ENCODE measurements at places on chromosomes 6 and 20. TPM values are rescaled to one million over a fixed set of nuclear protein-coding genes. Genes with fewer than 3 reads are reported as not detected.

Gene EDN3
- not detected for total RNA-seq

Gene MARCKS
- 55.4 TPM for total RNA-seq

Gene ELOVL2
- 30.4 TPM for total RNA-seq

Gene CD40
- total RNA-seq = not detected

Gene SALL4
- total RNA-seq = 0.64 TPM

Gene KHDC1L
- not detected for total RNA-seq

Gene CLDN20
- total RNA-seq = 0.32 TPM

Gene TRIM40
- not detected for total RNA-seq

Gene VNN1
- total RNA-seq = not detected

Gene GSTA3
- total RNA-seq = not detected

Gene SRSF12
- 0.21 TPM for total RNA-seq

Gene DCDC2
- total RNA-seq = 1.9 TPM

Gene CRISP2
- total RNA-seq = not detected

Gene RGS17
- total RNA-seq = 1.2 TPM

Gene GRM1
- total RNA-seq = 0.26 TPM

Gene PLTP
- total RNA-seq = 18.5 TPM

Gene CLPSL2
- not detected for total RNA-seq

Gene RAB44
- total RNA-seq = not detected

Gene FAXC
- total RNA-seq = 27.7 TPM

Gene HLA-DPB1
- total RNA-seq = 3.5 TPM

Gene CCN6
- not detected for total RNA-seq

Gene CALHM5
- total RNA-seq = not detected

Gene HIVEP1
- 4.9 TPM for total RNA-seq

Gene PRPH2
- not detected for total RNA-seq

All from SK-MEL-5 (cell line).